Activated CD4-positive, alpha-beta T cell treated with anti-CD3 and anti-CD28 coated beads, Interleukin-10, Interleukin-2, amounts not matched to agents 100 ng/mL and 50 ng/mL, durations not matched to agents 16 hours and 8 hours (primary cell): ENCODE measurements at places on chromosomes 16 and 17.
A peak's percentile ranks its signal among the peaks of the same experiment; 100 is the strongest.

GRCh38 chr17:83161298-83162034, 82.1 kb downstream of the METRNL start:
- no peak for DNase-seq

- no peak for DNase-seq
Observed at GRCh38 chr17:18278867-18279266, 18.4 kb downstream of the MIEF2 start.

- DNase-seq = no peak
Observed at GRCh38 chr17:8459107-8459506, 23.4 kb downstream of the NDEL1 start.

DNA sequence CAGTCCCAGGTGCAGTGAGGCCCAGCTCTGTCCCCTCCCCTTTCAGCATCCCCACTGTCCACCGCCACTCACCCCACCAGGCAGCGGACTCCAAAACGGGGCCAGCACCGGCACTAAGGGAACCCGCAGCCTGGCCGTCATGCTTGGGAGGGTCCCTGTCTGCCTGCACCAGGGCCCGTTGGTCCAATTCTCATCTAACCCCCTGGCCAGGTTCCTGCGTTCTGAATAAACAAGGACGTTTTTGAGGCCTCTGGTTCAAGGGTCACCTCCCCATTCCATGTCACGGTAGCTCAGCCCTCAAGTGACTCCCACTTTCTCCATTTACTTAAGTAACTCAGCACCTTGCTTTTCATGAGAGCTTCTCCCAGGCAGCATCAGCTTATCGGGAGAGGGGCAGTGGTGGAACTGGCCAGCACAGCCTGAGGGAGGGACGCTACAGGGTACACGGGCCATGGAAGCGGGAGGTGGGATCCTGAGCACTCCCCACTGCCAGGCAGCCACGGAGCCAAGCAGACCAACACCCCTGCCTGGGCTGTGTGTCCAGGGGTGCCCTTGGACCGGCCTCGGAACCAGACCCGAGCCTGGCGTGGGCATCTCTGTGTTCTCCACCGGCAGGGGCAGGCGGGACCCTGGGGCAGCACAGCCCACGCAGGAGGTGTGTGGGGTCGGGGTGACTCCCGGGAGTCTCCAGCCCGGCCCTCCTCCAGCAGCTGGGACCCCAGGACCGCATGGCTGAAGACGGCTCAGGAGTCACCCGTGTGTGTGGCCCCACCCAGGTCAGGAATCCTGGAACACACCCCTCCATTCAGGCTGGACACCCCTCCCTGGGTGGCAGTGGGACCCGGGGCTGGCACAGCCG, 74.9 kb upstream of the GNG13 start:
- DNase-seq = no peak

DNA sequence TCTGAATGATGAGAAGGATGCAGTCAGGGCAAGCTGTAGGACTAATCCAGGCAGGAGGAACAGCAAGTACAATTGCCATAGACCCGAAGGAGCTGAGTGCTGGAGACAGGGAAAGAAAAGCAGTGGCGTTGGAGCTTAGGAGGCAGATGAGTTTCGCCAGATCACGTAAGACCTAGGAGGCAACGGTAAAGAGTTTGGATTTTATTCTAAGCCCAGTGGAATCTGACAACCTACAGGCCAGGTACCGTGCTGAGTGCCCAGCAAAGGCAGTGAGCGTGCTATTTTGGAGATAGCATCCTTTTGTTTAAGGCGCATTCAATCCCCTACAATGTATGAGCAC, 1.2 kb downstream of the USP43 start:
- DNase-seq = no peak

DNA sequence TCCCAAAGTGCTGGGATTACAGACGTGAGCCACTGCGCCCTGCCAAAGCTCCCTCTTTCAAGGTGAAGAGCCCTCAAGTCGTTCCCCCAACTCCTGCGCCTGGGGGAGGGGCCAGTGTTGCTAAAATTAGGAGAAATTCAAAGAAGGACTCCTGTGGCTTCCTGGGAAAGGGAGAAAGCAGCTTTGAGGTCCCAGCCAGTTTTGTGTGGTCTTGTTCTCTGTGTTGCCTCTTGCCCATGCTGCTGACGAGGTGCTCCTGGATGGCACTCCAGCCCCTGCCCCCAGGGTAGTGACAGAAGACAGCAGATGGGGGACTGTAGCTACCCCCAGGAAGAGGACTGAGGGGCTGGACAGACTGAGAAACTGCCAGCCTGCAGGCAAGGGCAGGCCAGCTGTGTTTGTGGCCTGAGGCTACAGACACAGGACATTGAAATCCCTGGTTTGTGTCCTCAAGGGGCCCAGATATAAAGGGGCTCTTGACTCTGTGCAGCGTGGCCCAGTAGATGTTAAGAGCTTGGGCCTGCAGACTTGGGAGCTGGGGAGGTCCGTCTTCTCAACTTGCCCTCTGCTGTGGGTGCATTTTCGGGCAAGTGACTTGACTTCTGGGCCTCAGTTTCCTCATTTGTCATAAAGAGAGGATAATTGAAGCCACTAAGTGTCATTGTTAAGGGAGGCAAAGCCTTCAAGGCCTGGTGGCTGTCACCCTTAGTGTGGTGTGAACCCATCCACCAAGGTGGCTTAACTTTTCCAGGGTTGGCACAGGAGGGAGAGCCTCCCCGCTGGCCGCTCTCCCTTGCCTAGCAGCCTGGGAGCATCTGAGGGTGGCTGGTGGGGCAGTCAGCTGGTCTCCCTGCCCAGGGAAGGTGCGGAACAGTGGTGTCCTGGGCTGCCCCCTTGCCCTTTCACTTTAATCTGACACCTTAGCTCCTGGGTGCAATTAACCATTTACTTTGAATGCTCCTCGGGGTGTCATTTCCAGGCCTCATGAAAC, 4.1 kb downstream of the UBALD2 start:
- no peak for DNase-seq

DNA sequence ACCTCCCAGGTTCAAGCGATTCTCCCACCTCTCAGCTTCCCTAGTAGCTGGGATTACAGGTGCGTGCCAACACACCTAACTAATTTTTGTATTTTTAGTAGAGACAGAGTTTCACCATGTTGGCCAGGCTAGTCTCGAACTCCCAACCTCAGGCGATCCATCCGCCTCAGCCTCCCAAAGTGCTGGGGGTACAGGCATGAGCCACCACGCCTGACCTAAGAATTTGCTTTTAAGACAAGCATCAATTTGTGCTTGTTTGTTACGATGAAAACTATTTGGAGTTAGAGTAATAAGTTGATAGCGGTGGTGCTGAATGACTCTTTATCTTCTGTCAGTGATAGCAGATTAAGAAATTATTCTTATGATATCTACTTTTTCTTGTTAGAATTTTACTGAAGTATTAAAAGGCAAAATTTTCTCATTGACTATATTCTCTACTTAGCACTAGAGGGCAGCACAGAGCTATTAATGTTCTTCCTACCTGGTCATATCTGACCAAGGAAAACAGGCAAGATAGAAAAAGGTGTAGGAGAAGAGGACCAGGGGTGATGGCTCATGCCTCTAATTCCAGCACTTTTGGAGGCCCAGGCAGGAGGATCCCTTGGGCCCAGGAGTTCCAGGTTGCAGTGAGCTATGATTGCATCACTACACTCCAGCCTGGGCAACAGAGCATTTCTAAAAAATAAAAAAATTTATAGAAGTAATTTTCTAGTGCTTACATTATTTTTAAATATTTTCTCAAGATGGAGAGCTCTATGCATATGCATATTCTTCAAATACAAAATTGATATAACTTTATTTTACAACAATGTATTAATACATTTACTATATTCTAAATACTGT, 24.5 kb downstream of the STXBP4 start:
- peak; percentile 59 for DNase-seq

- DNase-seq = no peak
Observed at GRCh38 chr17:7916385-7916682, 245 bp upstream of the RNF227 start.

DNA sequence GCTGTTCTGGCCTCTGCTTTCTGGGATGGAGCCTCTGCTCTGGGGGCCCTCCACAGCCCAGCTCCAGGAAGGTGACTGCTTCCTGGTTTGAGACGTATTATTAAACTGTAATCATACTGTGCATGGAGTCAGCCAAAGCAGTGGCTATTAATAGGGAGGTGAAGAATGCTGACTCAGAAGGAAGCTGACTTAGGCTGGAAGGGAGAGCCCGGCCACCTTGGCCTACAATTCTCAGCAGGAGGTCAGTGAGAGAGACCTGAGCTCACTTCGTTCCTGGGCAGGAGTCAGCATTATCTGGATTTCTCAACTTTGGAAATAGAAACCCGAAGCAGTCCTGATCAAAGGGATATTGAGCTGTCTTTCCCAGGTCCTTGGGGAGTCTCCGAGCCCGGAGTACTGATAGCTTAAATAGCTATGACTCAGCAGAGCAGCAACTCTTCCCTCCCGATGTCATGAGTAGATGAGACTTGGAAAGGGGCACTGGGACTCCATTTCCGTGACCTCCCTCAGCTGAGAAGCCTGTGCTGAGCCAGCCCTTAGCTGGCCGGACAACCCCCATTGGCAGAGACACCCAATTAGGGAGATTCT, 91.8 kb downstream of the YPEL2 start:
- no peak for DNase-seq

GRCh38 chr17:76539631-76540271, at the start of gene PRCD:
Gene PRCD (plus strand): TSS chr17:76540044. CDS start chr17:76540142, 98 bp downstream.
- no peak for DNase-seq
